COR-L47 (cell line): ENCODE measurements at places on chromosomes 1 and 21.

DNA sequence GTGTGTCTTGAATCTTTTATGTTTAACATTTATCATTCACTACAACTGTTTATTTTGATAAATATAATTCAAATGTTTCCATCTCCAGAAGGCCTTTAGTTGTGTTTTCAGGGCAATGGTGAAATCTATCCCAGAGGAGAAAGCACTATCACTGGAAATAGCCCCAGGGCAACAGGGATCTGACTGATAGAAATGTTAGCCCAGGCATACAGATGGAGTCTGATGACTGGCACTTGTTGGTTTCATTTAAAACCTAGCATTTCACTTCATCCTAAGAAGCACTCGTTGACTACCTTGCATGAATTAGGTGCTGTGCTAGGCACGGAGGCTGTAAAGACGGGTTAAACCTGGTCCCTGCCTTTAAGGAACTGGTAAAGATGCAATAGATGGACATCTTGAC lies 103.1 kb downstream of the C1orf21 start:
- DNase-seq = no peak

- DNase-seq = no peak
Observed at GRCh38 chr1:70169018-70169839, 36.1 kb downstream of the LRRC40 start.

DNA sequence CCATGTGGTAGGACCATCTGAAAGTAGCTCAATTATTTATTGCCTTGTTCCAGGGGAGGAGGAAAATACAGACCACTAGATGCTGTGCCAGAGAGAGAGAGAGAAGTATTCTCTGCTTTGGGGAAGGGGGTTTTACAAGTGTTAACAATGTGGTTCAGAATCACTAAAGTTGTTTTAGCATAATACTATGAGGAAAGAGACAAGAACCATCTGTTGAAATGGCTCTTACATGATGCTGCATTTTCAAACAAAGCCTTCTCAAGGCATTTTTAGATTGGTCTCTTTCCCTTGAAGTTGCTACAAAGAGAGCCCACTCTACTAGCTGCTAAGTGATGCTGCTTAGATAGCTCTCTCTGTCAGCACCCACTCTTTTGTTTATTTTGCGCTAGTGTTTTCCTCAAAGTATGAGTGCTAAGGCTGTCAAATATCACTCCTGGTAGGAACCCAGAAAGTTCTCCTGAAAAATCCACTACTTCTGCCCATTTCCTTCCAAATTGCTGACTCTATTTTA lies 255.1 kb downstream of the NFIA start:
- DNase-seq = no peak

- DNase-seq = no peak
Observed at GRCh38 chr1:221515496-221515895, 226.4 kb downstream of the DUSP10 start.

- DNase-seq = no peak
Observed at GRCh38 chr21:36120304-36120888, 14.5 kb upstream of the CBR3 start.

DNA sequence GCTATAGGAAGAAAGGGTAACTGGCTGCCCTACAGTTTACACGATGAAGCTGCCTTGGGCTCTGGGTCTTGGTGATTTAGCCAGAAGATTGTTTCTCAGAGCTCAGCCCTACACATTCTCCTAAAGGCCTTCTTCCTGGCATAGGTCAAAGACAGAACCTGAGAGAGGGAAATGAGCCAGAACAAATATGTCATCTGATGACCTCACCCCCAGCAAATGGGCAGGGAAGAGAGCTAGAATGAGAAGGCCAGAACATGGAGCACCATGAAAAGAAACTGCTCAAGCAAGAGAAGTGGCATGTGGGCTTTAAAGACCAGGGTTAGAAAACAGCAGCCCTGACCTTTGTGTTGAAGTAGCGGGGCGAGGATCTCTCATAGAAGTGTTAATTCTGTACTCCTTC lies 5.5 kb upstream of the ILDR2 start:
- no peak for DNase-seq

GRCh38 chr1:115084902-115085511 lies 4.3 kb downstream of the TSPAN2 start:
- no peak for DNase-seq

DNA sequence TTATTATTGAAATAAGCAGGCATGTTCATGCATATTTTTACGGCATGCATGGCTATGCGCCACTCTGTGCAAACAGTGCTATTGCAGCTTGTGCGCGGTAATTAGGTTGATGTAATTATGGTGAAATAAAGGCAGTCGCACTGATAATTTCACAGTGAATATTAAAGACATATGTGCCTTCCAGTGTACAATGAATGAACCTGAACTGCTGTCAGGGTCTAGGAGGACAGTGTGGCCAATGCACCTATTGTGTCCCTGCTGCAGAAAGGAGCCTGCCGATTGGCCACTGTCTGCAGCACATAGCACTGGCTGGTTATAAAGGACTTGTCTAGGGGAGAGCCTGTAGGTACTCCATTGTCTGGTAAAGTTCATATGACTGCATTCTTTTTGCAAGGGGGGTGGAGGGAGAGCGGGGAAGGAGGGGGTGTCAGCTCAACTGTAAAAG lies 340.4 kb downstream of the USP25 start:
- DNase-seq = peak; percentile 25

GRCh38 chr1:203306089-203306964 lies 1.0 kb downstream of the BTG2 start:
- peak; percentile 76 for DNase-seq

GRCh38 chr1:90127288-90127953 lies 132.5 kb downstream of the ZNF326 start:
- DNase-seq = no peak

GRCh38 chr1:246117066-246117791 lies 389.9 kb downstream of the SMYD3 start:
- DNase-seq = peak; percentile 40

DNA sequence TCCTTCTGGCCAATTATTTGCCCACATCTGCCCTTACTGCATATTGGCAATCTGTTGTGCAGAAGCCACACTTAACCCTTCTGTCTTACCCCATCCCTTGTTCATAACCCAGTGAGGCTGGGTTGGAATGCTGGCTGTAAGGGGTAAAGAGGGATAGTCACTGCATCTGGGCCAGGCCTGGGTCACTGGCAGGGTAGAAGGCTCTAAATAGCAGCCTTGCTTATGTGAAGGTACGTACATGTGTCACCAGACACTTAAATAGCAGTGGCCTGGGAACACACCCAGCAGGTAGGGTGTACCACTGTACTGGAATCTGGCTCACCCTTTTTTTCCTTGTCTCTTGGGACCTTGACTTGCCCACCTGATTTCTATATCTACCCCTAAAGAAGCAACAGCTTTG lies 9.9 kb upstream of the TARS2 start:
- DNase-seq = no peak

DNA sequence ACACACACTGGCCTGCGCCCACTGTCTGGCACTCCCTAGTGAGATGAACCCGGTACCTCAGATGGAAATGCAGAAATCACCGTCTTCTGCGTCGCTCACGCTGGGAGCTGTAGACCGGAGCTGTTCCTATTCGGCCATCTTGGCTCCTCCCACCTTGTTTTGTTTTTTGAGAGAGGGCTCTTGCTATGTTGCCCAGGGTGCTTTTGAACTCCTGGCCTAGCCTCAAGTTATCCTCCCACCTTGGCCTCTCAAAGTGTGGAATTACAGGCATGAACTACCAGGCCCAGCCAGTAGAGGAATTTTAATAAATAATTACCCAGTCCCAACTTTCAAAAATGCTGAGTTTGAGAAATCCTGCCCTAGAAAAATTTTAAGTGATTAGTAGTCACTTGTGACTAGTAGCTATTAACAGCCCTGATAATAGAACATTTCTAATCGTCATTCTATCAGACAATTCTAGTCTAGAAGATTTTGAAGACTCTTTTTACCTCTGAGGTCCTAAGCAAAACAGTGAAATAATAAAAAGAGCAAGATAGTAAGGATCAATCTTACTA lies 30.9 kb upstream of the SLC35D1 start:
- DNase-seq = no peak

DNA sequence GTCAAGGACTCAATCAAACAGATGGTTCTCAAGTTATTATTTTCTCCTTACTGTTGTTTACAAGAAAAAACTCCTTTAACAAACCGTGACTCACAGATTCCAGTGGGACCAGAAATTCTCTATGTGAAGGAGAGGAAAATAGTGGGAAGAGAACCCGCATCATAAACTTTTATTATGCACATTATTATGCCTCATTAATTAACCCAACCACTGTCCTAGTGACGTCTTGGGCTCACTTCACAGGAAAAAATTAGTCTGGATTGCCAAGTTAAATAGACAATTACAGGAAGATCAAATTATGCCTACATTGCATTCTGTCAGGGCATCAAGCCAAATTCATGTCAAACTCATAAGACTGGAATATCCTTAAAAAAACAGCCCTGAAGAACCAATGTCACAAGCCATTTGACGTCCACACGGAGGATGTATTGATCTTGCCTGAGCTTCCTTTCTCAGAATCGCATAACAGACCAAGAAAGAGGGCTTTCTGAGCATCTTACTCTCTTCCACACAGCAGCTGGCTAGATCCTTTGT lies 347.8 kb downstream of the DUSP10 start:
- peak; percentile 65 for DNase-seq

- no peak for DNase-seq
Observed at GRCh38 chr1:213061263-213061662, 10.2 kb downstream of the RPS6KC1 start.

GRCh38 chr21:15688016-15688415 lies 41.8 kb upstream of the USP25 start:
- no peak for DNase-seq

GRCh38 chr1:203526572-203526971 lies 32.6 kb downstream of the OPTC start:
- no peak for DNase-seq

DNA sequence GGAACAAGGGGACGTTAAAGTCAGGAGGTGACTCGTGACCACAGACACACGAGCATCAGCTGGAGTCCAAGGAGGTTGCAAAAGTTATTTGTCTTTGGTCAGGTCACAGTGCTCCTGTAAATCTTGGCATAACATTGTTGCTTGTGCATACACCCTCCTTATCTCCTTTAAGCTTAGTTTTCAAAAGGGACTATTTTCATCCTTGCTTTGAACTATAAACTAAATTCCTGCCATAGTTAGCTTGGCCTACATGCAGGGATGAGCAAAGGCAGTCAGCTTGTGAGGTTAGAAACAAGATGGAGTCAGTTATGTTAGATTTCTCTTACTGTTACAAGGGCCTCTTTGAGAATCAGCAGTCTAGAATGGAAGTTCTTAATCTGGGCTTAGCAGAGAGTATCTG lies 28.0 kb upstream of the FASLG start:
- DNase-seq = no peak

DNA sequence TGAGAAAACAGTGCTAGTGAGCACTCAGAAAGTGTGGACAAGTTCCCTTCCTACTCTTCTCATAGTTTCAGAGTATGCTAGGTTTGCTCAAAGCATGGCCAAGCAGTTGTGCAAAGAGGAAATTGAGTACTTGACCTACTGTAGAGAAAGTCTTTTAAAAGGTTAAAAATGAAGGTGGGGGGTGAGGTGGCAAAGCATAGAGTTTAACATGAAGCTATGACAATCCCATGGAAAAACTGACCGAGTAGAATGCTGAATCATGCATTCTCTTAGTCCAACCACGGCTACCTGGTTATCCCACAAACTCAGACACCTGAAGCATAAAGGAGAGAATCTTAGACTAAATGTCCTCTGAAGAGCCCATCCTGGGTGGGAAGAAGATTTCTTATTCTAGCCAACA lies 79.9 kb downstream of the PTPN14 start:
- no peak for DNase-seq

DNA sequence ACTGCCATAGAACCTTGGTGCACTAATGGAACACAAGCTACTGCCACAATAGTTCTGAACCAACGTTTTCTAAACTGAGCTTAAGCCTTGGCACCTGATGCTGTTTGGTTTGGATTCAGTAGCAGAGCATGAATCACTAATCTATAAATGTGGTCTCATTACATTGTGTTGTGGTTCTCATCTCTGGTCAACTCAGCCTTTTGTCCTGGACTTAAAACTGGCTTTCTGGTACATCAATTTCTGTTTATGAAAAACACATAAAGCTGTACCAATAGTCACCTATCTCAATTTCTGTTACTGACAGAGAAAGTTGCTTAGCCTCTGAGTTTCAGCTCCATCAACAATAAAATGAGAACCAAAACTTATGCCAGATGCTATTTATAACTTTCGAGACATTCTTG lies 197.5 kb upstream of the KIAA0040 start:
- DNase-seq = no peak

DNA sequence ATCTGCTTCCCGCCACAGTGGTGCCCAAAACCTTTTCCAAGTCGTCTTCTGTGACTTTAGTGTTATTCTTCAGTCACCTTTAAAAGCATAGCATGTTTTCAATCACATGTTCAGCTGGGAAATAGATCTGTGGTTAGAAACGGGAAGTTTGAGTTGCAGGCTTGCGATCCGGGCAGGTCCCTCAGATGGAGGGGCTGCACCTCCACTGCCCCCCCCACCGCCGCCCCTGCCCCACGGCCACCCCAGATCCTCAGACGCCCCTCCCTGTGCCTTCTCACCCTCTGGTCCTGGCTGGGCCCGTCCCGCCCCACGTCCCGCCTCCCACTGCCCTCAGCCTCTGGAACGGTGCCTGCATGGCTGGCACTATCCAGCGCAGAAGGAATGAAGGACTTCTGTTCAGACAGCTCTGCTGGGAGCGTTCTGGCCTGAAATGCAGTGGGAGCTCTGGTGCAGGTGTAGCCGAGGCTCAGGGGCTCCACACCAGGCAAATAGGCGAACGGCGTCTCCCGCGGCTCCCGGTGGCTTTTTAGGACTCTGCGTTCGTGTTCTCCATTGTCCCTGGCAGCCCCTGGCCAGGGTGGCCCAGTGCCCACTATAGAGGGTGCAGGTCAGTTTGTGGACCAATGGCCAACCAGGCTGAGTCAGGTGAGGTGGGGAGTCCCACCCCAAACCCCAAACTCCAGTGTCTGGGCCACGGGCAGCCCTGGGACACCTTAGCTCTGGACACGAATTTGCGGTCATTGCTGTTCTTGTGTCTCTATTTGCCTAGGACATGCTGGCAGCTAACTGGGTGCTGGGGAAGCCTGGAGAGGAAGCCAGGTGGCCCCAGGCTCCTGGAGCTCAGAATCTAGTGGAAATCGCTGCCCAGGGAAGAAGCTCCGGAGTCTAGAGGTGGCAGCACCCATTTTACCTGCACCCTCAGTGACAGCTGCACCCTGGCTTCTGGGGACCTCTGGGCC lies 67.1 kb downstream of the FAAP20 start:
- DNase-seq = no peak

- no peak for DNase-seq
Observed at GRCh38 chr1:218553197-218553596, 208.1 kb downstream of the TGFB2 start.

DNA sequence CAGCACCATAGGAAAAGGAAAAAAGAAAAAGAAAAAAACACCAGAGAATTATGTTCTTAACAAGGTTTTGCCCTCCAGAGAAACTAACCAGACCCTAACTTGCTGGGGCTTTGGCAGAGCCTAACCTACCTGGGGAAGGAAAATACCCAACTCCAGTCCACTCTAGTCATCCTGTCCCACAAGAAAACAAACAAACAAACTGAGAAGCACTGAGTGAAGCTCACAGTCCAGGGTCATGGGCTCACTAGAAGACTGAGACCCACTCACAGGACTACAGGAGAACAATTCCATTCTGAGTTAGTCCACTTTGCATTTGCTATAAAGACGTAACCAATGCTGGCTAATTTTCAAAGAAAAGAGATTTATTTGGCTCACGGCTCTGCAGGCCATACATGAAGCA lies 543.4 kb downstream of the SMYD3 start:
- no peak for DNase-seq

GRCh38 chr1:22375601-22376000 lies 76.0 kb upstream of the ZBTB40 start:
- no peak for DNase-seq
